ENCODE measurements at places on chromosomes 7 and 10.

- DNase-seq: no peak
Observed at GRCh38 chr10:130022511-130023299, 58.6 kb upstream of the EBF3 start.

DNA sequence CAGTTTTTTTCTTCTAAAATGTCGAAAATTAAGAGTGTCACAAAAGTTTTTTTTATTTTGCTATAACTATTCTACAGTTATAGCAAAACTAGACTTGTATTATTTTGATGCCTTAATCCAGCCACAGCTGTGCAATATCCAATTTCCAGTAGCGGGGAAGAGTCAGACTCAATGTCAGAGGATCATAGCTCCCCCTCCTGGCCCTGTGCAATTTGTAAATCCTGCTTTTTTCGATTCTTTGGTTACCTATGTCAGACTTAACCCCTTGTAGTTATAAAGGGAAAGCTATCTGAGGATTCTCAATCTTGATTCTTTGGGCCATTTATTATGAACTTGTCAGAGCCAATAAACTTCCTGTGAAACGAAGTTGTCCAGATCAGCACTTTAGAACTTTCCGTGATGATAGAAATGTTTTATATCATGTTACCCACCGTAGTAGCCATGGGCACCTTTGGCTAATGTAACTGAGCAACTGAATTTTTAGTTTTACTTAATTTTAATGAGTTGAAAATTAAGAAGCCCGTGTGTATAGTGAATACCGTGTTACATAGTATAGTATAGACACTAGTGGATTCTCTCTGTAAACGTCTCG is 87.7 kb upstream of the PRKCQ start:
- peak; percentile 39 for DNase-seq

DNA sequence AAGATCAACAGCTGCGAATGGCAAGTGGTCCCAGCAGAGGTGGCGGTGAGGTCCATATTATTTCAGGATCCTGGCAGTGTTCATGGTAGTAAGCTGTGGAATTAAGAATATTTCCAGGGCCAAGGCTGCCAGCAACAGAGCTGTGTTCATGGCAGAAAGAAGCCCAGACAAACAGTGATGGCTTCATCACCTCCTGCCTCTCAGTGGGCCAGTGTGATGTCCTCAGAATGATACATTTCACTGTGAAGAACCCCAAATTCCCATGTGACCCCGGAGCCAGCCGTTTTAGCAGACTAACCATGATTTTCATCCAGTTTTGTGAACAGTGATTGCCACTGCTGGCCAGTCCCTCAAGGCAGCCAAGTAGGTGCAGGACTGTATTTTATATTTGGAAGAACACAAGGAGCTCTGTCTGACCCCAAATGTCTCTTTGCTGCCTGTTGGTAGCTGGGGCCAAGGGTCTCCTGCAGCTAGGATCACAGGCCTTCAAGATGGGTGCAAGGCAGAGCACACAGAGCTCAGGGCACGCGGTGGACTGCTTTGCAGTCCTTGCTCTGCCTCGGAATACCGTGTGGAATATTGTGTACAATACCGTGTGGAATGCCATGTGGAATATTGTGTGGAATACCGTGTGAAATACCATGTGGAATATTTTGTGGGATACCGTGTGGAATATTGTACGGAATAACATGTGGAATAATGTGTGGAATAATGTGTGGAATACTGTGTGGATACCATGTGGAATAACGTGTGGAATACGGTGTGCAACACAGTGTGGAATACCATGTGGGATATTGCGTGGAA is 132.3 kb upstream of the CHST15 start:
- peak; percentile 43 for DNase-seq

DNA sequence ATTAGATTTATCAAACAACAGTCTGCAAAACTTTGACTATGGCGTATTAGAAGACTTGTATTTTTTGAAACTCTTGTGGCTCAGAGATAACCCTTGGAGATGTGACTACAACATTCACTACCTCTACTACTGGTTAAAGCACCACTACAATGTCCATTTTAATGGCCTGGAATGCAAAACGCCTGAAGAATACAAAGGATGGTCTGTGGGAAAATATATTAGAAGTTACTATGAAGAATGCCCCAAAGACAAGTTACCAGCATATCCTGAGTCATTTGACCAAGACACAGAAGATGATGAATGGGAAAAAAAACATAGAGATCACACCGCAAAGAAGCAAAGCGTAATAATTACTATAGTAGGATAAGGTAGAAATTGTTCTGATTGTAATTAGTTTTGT is 31.4 kb downstream of the LRRC17 start:
- no peak for DNase-seq

DNA sequence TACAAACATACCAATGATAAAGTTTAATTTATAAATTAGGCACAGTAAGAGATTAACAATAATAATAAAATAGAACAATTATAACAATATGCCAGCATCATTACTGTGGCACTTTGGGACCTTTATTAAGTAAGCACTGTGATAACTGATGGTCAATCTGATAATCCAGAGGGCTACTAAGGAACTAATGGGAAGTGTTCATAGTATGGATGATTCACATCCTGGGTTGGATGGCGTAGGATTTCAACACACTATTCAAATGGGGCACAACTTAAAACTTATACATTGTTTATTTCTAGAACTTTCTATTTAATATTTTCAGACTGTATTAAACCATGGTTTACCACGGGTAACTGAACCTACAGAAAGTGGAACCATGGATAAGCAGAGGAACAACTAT is 90.8 kb downstream of the KIF20B start:
- DNase-seq: no peak

- no peak for DNase-seq
Observed at GRCh38 chr7:43771128-43771527, 12.6 kb downstream of the BLVRA start.

DNA sequence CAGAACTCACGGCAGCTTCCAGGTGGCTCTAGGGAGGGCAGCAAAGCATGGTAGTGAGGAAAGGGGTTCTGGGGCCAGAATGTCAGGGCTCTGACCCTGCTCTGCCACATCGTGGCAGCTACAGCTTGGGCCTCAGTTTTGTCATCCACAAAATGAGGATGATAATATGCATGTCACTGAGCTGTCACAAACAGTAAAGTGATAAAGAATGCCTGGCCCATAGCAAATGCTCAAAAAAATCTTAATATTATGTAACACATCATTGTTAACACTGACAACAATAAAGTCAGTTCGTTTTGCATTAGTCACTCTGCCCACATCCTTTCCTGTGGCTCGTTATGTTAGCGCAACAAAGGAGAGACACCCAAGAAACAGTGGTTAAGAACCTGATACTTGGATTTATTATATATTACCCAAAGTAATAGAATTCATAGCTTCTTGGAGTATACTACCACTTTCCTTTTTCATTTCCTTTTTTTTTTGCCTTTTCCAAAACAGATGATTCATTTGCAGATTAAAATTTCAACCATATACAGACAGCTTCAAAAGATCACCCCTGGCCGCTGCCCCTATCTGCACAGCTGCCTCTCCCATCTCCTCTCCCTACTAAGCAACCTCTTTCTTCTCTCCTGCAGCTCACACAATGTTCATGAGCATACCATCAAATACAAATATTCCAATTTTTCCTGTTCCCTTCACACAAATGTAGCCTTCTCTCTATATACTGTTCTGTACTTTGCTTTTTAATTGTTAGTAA is 45.5 kb upstream of the DDC start:
- no peak for DNase-seq

GRCh38 chr7:28296571-28297483 is 115.5 kb upstream of the CREB5 start:
- peak; percentile 41 for DNase-seq

DNA sequence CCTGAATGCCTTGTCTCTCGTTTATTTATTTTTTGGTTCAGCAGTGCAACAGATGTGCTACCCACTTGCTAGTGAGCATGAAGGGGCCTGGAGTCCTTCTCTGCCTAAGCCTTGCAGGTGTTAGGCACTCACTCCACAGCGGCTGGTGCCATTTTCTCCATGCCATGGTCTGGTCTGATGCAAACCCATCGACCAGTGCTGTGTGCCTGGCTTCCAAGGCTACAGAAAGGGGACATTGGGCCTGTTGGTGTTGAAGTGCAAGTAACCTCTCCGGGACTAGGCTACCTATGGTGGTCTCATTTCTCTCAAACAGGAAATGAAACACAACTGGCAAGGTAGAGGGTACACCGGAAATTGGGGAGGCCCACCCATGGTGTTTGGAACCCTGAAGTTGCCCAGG is 198.1 kb downstream of the ADARB2 start:
- no peak for DNase-seq

- peak; percentile 67 for DNase-seq
Observed at GRCh38 chr10:21078410-21079329, 181.6 kb upstream of the NEBL start.

GRCh38 chr7:15015545-15016314 is 113.2 kb upstream of the DGKB start:
- no peak for DNase-seq

GRCh38 chr10:4543938-4544533 is 282.0 kb upstream of the AKR1E2 start:
- no peak for DNase-seq

- no peak for DNase-seq
Observed at GRCh38 chr7:106668861-106669524, 8.0 kb upstream of the CCDC71L start.

DNA sequence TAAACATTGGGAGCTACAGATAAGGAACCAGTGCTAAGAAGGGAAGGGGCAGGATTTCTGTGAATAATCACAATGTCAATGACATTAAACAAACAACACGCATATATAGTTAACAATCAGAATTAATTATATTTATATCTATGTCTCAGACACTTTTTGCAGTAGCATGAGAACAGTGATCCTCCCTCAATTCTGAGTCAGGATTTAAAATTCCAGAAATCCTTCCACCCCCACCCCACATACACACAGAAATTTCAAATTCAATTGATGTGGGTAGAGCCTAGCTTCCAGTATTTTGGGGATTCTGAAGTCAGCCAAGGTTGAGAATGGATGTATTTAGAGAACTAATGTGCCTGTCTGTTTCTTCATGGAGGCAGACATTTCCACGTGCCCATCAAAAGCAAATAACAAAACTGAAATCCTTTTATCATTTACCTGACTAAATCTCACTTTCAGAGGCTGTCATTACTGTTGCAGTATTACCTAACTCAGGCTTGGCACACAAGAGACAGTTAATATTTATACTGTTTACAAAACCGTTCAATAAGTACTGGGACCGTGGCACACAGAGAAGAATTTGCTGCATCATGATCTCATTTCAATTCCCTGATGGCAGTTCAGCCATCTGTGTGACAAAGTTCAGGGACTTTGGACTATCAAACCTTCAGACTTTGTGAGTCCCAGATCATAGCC is 116.6 kb upstream of the PALS2 start:
- no peak for DNase-seq

GRCh38 chr10:86659721-86660453 is 5.5 kb downstream of the OPN4 start:
- DNase-seq: peak; percentile 70

DNA sequence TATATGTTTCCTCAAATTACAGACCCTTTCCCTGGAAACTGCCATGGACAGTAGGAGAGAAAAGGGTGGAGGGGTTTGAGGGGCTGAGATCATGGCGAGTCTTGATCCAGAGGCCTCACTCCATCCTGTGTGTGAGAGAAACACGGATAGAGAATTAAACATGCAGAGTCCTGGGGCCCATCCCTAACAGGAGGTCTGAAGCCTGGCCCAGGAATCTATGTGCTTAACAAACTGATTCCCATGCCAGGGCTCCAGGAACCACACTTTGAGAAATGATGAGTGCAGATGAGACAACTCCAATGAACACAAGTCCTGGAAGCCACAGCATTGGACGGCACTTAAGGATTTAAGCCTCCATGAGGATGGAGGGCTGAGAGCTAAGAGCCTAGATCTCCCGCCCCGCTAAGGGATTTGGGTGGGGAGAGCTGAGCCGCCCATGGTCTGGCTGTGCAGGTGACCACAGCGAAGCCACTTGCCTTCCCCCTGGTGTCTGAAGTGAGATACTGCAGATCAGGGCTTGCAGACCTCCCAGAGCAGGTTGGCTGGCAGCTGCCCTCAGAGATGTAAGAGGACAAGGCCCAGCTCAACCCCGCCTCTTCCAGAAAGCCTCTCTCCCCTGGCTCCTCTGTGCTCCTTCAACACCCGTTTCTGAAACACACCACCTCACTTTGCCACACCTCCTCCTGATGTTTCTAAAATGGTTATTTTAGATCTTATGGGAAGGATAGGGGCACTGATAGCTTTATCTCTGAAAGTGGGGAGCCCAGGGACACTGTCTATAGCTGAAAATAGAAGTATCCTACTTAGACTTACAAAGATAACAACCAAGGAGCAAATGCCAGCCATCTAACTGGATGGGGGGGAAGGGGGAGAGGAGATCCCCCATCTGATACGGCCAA is 24.8 kb upstream of the EIF5AL1 start:
- peak; percentile 27 for DNase-seq

DNA sequence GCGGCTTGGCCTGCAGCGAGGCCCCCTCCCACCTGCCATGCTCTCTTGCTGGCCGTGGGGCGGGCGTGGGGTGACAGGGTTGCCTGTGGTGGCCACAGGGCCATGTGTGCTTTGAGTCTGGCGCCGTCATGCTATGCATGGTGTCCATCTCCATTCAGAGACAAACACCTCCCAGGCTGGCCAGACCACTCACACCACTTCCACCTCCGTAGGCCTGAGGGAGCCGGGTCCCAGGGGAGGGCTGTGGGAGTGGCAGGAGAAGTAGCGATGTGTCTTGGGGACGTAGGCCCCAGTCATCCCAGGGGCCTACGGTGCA is 65.5 kb downstream of the DNAJB6 start:
- peak; percentile 79 for DNase-seq

DNA sequence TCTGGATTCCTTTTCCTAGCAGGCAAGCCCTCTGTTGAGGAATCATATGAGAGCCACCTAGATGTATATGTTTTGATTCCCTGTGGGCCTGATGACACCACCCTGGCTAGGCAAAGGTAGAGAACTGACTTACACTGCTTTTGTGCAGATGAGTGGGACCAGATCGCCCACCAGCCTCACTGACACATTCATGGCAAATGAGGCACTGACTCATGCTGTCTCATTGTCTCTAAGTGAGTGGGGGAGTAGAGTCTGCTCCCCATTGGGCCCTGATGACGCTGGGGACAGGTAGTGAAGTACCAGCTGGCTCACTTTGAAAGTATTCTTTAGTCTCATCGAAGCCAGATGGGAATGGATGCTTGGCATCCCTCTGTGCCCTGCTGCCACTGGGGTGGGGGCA is 326.3 kb downstream of the ABCA13 start:
- peak; percentile 49 for DNase-seq

- DNase-seq: no peak
Observed at GRCh38 chr7:95543312-95543711, 53.0 kb downstream of the PDK4 start.

DNA sequence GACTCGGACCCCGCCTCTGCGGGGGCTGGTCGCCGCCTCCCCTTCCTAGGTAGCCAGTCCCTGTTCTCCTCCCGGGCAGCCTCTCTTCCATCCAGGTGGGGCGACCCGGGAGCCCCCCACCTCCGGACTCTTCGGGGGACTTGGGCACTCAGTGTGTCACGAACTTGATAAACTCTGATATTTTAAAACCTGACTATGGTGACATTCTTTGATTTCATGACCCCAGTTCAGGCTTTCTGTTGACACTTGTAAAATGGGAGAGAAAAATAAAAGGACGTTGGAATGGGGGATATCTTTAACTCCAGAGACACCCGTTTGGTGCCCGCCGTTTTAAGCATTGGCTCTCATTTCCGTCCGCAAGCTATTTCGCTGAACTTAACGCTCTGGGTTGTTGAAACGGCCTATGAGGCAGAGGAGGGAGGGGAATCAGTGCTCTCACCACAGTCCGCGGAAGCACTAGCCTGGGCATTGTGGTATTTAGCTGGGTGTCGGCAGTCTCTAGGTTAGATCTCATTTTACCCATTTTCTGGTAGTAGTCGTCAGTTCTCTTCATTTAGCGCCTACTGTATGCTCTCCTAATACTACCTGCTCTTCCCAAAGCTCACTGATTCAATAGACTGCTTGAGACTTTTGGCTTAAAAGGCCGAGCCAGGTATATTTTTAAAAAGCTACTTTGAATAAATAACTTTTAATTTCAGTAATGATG is 738 bp downstream of the VPS26A start:
- no peak for DNase-seq
